ENCODE measurements at places on chromosomes 7 and 10.

DNA sequence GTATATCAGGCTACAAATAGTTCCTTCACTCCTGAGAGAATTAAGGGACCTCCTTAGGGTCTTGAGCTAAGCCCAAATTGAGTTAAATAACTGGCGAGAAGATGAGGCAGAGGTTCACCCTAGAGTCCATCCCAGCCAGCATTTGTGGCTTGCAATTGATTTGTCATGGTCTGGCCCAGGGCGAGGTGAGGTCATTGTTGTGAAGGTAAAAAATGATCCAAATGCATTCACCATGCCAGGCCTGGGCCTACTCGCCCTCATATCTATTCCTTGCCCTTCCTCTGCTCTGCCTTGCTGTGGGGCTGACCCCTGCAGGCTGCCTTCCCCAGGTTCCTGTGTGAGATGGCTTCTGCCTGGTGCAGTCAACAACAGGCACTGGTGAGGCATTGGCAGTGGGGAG lies 207.2 kb downstream of the ZNF365 start:
- no peak for DNase-seq

GRCh38 chr10:17146892-17147291 lies 17.3 kb upstream of the CUBN start:
- no peak for DNase-seq

- no peak for DNase-seq
Observed at GRCh38 chr7:74627661-74628411, 29.7 kb upstream of the GTF2I start.

GRCh38 chr7:149625340-149625946 lies 127.8 kb upstream of the ZNF746 start:
- no peak for DNase-seq

DNA sequence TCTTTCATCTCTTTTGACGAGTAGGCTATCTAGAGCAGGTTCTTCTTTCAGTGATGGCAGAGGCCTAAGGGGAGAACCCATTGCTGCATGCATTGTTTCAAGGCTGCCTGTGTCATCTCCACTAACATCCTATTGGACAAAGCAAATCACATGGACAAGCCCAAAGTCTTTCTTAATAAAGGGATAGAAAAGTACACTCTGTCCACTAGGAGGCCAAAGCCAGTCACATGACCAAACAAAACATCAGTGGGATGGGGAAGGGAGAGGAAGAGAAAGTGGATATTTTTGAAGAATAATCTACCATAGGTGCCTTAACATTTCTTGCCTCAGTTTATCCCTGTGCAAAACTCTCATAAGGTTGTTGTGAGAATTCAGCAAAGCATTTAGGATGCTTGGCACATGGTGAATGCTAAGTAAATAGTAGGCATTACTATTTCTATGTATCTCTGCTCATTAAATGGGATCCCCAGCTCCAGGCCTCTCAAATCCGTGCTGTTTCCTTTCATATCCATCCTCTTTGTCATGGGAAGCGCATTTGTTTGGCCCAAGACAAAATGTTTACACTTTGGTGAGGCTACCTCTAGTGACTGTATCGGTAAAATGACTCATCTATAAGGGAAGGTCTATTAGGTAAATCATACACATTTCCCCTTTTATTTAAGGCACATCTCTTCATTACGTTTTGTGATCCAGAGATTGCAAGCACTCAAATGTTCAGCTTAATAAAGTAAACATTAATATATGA lies 16.7 kb upstream of the CADPS2 start:
- DNase-seq: no peak

DNA sequence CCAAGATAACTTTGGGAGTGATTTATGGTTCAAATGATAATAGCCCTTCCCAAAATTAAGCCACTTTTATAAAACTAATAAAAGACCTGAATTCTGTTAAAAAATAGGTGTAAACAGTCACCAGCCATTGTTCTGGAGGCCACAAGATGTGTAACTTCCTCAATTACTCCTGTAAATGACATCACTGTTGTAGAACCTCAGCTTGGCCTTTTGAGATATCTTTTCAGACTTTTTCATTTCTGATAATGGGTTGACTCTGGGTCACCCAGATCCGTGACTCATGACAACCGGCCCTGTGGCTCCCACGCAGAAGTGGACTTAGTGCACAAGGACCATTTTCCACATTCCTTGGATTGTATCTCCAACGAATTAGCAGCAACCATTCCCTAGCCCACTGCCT lies 106.6 kb downstream of the DKK1 start:
- no peak for DNase-seq

- DNase-seq: no peak
Observed at GRCh38 chr7:101140339-101140699, 13.4 kb downstream of the SERPINE1 start.

GRCh38 chr10:3848775-3849635 lies 64.0 kb upstream of the KLF6 start:
- no peak for DNase-seq

DNA sequence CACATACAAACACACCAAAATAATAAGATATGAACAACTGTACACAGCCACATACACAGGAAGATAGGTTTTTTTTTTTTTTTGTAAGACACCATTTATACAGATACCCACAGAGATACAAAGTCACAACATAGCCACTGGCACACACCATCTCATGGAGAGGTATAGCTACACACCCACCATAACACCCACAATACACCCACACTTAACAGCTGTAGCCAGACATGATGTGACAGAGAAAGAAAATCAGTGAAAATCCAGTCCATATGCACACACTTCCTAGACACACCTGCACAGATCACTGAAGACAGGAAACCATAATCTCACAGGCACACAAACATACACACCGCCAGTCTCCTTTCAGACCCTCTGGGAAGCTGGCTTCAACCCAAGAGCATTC lies 62.4 kb upstream of the PAX2 start:
- no peak for DNase-seq

DNA sequence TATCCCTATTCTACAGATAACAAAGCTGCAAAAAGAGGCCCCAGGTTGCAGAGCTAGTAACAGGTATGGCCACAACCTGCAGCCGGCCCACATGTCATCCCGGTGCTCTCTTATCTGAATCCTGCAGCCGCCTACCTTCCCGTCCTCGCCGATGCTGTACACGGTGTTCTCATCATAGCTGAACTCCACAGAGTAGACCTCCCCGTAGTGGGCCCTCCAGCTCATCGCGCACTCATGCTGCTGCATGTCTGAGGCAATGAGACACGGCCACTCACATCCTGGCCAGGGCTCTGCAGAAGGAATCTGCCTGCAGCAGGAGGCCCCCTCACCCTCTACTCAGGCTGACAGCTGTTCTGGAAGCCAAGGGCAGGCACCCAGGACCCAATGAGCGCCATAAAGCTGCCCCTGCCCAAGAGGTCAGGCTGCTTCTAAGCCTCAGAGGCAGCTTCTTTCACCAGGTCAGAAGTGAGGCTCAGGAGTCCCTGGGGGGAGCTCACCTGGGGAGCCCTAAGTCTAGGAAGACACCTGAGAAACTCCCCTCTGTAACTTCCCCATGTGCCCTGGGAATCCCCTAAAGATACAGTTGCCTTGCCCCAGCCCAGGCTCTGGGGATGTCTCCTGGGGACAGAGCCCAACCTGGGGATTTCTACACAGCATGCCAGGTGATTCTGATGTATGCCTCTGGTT lies 17.9 kb upstream of the CYREN start:
- no peak for DNase-seq

DNA sequence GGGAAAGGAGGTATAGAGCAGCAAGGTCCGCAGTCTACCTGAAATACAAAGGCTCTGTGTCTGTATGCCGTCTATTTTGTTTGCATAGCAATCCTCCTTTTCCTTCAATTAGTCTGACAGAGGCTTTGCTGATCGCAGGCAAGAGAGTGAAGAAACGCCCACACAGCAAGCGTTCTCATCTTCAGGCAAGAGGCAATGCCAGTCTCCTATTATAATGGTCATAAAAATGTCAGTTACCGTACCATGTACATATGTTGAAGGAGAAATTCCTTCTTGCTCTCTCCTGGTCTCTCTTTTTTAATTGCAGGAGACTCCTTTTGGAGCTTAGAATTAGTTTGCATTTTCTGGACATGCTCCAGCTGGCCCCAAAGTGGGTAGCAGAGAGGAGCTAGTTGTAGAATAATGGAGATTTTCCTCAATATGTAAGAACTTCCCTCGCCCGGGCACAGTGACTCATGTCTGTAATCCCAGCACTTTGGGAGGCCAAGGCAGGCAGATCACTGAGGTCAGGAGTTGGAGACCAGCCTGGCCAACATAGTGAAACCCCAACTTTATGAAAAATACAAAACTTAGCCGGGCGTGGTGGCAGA lies 139.5 kb downstream of the PFKFB3 start:
- no peak for DNase-seq

- peak; percentile 8 for DNase-seq
Observed at GRCh38 chr7:110573862-110574528, 516.9 kb upstream of the LRRN3 start.

DNA sequence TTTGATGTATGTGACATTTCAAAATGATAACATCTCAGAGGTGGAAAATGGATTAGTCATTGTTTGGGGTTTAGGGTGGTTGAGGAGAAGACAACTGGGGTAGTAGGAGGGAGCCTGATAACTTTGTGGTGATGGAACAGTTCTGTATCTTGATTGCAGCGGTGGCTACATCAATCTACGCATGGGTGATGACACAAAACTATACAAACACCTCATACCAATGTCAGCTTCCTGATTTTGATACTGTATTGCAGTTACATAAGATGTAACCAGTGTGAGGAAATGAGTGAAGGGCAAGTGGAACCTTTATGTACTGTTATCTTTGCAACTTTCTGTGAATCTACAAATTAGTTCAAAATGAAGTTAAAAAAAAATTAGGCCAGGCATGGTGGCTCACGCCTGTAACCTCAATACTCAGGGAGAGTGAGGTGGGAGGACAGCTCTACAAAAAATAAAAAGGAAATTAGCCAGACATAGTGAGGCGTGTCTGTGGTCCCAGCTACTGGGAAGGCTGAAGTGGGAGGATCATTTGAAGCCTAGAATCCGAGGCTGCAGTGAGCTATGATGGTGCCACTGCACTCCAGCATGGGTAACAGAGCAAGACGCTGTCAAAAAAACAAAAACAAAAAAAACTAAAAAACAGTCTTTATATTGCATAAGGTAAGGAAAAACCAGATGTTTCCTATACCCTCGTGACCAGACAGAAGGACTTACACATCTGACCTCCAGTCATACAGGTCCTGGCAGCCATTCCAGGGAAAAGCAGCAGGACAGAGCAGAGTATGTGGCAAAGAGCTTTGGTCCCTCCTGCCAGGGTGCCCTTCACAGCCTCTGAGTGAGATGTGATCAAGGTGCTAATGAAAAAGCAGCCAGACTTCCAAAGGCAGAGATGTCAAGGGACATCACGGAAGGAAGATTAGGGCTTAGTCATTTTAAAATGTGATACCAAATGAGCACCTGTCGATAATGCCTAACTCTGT lies 50.8 kb downstream of the CYTH3 start:
- DNase-seq: peak; percentile 45

GRCh38 chr10:105506262-105506661 lies 865.2 kb downstream of the SORCS3 start:
- no peak for DNase-seq

DNA sequence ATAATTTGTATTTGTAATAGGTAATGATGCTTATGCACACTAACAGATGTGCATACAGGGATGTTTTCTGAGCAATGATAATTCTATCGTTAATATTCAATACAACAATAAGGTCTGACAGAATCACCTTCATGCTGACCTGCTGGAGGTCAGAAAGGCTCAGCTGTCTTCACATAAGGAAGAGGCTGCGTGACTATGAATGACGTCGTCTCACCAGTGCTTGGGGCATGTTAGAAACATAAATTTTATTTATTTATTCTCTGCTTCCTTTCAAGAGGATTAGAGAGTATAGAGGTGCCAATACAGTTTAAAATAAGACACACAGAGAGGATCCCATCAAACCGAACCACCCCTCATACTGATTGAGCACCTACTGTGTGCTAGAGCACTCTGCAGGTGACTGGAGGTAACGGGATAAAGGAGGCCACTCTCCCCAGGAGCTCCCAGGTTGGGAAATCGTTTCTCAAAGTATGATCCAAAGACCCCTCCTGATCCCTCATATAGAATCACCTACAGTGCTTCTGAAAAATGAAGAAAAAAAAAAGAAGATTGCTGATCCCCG lies 265.6 kb upstream of the NPVF start:
- no peak for DNase-seq

- no peak for DNase-seq
Observed at GRCh38 chr10:73923935-73924598, 13.1 kb downstream of the PLAU start.

GRCh38 chr7:99105756-99106155 lies 38.2 kb downstream of the SMURF1 start:
- DNase-seq: no peak
